ENCODE measurements at places on chromosomes 12 and 14.

DNA sequence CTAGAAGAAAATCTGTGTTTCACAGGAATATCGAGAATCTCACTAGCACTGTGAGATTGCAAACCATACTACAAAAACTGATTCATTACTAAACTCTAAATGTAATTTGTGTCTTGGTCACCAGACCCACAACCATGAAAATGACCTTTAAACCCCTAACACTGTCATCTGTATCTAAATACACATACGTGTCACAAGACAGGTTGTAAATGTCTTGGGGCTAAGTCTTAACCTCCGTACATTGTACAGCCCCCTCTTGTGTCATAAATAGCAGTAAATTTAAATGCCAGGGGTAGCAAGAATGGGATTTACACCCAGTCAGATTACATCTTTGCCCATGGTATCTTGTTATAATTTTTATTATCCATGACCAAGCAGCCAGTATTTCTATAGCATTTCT lies 117.3 kb downstream of the GPR135 start:
- DNase-seq = no peak

- no peak for DNase-seq
Observed at GRCh38 chr12:122489038-122489437, 11.7 kb downstream of the ZCCHC8 start.

GRCh38 chr12:122873540-122873939 lies 22.4 kb downstream of the VPS37B start:
- no peak for DNase-seq

DNA sequence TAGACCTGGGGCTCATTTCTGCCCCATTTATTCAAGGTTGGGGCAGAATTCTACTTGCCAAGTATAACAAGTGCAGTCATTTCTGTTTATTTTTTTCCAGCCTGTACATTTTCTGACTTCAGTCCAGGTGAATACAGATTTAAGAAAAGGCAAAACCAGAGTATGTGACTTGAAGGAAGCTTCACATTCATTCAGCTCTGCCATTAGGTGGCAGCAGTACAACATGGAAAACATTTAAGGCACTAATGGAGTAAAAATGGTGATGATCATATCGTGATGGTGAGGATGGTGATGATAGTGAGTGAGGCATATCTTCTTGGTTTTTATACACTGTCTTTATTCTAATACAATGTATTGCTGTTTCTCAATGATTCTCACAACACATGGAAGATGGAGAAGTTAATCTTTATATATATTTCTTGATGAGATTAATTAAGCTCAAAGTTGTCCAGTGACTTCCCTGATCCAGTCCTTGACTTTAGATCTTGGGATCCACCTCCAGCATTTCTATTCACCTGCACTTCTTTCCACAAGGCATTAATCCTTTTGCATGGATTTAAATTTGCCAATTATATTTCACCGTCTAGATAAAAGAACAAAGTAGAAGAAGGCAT lies 176.7 kb upstream of the SEL1L start:
- DNase-seq = peak; percentile 0

DNA sequence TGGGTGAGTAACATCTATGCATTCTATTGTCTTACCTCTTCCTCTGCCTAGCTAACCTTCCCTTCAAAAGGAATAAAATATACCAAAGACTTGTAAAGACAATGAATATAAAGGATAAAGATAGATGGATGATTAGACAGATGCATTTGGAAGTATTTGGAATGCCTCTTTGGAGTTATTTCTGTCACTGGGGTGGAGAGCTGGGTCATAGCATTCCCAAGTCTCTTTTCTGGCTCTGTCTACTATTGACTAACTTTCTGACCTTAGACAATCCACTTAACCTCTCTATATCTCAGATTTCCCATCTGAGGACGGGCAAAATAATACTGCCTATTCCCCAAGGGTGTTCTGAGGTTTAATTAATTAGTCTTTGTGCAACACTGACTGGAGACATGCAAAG lies 517.4 kb downstream of the DIO2 start:
- DNase-seq = no peak

- DNase-seq = no peak
Observed at GRCh38 chr14:47366006-47366405, 309.4 kb downstream of the MDGA2 start.

GRCh38 chr12:110436231-110436630 lies 13.9 kb downstream of the ARPC3 start:
- DNase-seq = no peak

- no peak for DNase-seq
Observed at GRCh38 chr14:83470466-83470865, 1936.8 kb upstream of the SEL1L start.

Measured in GM12878 (cell line).